ENCODE measurements at places on chromosomes 16 and 17.

- DNase-seq, result no peak
These were observed 168.9 kb downstream of the GRIN2A start for GRCh38 chr16:10013364-10013763.

GRCh38 chr17:64455993-64456885, 7.3 kb downstream of the MILR1 start:
- DNase-seq, result no peak

DNA sequence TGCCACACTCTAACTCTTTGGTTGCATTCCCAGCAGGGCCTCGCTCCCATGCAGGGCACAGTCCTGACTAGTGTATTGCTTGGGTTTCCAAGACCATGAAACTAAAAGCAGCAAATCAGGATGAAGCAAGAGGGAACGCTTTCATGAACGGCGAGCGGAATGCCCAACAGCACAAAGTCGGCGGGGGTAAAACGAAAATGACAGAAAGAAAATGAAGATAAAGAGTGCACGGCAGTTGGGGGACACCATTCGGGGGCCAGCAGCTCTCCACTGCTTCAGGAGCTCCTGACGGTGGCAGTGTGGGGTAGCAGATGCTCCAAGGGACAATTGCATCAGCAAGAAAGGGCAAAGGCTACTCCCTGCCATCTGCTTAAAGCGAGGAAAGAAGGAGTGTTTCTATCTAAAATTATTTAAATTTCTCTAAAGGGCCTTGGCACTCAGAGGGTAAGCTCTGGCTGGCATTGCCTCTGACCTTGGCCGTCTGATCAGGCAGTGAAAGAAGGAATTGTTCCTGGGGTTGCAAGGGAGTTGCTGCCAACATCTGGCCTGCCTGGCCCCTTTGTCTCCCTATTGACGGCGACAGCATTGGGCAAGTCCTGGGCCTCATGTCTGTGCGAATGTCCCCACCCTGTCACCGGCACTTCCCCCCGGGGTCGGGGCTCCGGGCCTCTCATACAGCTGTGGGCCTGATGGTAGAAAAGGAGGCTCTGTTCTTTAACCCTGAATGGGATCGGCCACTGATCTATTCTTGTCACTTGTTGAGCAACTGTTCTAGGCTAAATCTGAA, 138.2 kb downstream of the CMIP start:
- DNase-seq, result no peak

DNA sequence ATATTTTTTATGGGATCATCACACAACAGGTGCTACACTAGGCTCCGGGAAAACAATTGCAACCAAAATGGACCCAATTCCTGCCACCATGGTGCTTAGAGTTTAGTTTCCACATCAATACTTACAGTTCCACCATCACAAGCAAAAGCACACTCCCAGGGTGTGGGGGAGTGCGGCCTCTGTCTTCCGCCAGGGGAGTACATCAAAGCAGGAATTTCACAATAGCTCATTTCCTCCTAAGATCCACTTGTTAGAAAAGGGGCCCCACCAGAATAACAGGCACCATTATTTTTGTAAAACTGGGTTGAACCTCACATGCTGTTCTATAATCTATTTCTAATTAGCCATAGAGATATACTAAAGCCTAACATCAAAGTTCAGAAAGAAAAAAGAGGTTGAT, 44.3 kb upstream of the PSMD7 start:
- DNase-seq, result no peak

DNA sequence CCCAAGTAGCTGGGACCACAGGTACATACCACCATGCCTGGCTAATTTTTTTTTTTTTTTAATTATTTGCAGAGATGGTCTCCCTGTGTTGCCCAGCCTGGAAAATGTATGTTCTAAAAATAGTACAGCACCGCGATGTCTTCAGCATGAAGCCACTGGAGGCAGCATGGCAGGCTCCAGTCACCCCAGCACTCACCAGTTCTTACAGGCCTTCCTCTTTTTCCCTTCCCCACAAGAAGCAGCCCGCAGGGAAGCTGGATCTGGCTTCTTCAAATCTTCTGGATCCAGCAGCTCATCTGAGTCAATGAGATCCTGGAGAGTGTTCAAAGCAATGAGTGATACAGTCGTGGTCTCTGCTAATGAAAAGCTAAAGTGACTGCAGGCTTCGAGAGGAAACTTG, 16.2 kb downstream of the CIAPIN1 start:
- DNase-seq, result no peak

DNA sequence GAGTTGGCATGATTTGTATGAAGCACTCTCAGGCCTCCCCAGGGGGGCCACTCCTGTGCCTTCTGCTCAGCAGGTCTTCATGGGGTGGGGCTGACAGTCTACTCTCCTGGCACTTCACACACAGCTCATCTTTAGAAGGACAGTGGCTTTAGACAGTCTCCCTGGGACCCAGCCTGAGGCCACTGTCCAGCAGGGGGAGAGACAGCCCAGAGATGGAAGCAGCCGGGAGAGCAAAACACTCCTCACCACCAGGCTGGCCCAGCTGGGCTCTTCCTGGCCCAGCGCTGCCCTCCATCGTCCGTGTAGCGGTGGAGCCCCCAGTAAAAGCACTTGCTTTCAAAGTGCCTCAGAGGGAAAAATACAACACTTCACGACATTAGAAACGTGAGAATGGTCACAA, 62.0 kb upstream of the CRHR1 start:
- no peak for DNase-seq

DNA sequence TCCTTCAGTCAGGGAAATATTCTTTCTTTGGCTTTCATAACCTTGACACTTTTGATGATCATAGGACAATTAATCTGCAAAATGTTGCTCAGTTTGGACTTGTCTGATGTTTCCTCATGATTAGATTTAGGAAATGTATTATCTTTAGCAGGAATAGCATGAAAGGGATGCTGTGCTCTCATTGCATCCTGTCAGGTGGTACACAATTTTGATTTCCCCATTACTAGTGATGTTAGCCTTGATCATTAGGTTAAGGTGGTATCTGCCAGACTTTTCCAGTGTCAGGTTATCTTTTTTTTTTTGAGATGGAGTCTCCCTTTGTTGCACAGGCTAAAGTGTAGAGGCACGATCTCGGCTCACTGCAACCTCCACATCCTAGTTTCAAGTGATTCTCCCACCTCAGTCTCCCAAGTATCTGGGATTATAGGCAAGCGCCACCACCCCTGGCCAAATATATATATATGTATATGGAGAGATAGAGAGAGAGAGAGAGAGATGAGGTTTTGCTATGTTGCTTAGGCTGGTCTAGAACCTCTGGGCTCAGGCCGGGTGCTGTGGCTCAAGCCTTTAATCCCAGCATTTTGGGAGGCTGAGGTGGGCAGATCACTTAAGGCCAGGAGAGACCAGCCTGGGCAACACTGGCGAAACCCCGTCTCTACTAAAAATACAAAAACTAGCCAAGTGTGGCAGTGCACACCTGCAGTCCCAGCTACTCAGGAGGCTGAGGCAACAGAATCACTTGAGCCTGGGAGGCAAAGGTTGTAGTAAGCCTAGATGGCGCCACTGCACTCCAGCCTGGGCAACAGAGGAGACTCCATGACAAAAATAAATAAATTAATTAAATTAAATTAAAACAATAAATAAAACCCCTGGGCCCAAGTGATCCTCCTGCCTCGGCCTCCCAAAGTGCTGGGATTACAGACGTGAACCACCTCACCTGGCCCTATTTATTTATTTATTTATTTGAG, 15.8 kb upstream of the CAVIN1 start:
- no peak for DNase-seq

- no peak for DNase-seq
These were observed 31.8 kb upstream of the DYNLL2 start for GRCh38 chr17:58051468-58051867.

DNA sequence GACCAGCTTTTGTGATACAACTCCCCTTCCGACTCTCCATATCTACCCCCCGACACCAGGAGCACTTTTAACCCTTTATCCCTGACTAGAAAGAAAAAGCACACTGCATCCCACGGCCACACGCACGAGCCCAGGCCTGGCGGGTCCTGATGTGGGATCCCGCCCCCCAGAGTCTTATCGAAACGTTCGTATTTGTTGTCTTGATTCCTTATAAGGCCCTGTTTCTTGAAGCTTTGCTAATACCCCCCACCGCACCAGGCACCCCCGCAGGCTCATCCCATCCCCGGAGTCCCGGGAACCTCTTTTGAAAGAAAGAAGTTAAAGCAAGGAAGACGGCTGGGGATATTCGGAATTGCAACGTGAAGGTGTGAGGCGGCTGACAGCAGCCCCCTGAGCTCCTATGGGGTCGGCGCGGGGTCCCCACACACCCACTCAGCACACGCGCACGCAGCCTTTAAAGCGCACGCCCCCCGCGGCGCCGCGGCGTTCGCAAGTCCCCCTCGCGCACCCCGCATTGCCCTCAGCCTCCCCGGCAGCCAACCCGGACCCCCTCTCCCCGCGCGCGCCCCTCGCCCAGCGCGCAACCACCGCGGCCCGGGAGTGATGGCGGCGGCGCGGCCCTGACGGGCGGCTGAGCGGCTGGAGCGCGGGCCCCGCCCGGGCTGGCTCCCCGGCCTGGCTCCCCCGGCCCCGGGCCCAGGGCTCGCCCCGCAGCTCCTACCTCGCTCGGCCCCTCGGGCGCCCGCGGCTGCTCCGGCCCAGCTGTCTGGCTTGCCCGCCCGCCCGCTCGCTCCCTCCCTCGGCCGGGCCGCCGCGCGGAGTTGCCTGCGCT, 448 bp downstream of the STAT5B start:
- DNase-seq, result no peak

DNA sequence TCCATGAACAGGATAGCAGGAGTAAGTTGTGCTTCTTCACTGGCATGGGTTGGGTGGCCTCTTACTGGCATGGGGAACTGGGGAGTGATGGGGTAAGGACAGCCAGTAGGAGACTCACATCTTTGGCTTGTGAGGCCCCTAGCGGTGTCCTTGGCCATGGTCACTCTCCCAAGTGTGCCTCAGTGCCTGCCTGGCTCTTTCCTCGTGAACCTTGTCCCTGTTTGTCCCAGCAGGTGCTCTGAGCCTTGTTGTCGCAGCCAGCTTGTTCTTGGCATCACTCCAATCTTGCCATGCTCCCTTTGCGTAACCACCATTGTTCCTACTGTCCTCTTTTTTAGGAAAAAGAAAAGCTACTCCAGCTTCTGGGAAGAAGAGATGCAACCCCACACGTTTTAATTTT, 53.6 kb upstream of the SDK2 start:
- DNase-seq, result no peak

DNA sequence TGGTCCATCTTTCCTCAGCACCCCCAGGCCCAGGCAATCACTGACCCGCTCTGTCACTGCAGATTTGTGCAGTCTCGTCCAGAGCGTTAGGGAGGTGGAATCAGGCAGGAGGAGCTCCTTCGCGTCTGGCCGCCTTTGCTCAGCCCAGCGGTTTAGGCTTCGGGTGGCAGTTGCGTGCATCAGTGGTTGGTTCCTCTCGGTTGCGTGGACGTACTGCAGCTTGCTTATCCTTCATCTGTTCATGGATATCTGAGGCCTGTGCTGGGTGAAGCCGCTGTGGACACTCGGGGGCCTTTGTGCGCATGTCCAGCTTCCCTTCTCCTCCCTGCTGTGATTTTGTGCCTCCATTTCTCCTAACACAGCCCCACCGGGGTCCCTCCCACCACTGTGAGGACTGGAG, 4.7 kb upstream of the P2RX1 start:
- peak; percentile 2 for DNase-seq

DNA sequence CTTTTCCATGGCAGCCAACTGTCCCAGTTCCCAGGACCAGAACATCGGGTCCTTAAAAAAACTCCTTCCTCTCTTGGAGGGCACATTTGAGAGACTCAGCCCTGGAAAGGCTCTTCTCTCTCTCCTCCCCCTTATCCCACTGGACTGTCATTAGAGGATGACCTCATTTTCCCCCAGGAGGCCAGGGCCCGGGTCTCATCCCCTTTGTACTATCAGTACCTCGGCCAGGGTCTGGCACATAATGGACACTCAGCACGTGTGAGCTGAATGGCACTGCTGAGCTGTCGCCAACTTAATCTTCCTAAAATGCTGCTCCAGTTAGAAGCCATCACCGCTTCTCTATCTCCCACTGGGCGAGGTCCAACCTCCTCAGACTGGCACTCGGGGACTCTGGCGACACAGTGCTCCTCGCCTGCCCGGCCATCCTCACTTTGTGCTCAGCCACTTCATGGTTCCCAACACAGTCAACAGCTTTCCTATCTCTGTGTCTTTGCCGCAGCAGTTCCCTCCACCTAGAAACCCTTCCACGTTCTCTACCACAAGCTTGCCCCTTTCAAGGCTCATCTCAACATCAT, 3.6 kb upstream of the RHBDL3 start:
- no peak for DNase-seq

- DNase-seq, result peak; percentile 15
These were observed 4.9 kb upstream of the RBL2 start for GRCh38 chr16:53429221-53429943.

DNA sequence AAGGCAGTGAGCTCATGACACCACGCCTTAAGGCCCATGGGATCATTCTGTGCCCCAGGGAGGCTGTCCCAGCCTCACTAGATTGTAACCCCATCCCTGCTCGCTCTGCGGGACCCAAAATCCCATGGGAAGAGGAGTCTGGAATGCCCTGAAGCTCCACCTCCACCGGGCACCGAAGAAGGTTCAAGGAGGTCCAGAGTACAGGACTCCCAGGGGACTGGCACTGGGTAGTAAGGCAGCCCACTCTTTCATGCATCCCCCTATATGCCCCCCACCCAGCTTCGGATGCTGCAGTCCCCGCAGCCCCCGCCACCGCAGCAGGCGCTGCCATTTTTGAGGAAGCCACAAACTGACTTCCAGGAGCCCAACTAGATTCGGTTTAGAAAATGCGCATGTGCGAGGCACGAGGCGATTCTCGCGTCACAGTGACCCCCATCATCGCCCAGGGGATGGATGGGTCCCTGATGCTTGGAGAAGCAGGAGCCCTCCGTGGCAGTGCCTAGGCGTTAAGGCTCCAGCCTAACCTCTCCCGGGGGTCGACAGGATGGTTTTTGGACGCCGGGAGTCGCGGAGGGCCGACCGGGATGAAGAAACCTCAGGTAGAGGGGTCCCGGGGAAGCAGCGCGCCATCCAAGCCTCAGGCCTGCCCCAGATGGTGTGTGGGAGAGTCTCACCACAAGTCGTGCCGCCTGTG, 1681.0 kb downstream of the TP53TG3F start:
- no peak for DNase-seq

- DNase-seq, result no peak
These were observed 5.3 kb downstream of the CYGB start for GRCh38 chr17:76532072-76532651.

DNA sequence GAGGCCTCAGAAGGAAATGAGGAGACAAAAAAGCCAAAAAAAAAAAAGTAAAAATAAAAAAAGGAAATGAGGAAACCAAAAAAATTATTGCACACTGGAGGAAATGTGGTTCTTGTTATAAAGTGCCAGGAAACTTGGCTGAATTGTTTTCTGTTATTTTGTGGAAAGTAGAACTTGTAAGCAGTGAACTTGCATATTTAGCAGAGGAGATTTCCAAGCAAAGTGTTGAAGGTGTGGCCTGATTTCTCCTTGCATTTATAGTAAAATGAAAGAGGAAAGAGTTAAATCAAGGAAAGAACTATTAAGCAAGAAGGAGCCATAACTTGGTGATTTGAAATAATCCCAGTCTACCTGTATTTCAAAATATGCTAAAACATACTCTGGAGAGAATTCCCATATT, 34.1 kb upstream of the CPPED1 start:
- no peak for DNase-seq

DNA sequence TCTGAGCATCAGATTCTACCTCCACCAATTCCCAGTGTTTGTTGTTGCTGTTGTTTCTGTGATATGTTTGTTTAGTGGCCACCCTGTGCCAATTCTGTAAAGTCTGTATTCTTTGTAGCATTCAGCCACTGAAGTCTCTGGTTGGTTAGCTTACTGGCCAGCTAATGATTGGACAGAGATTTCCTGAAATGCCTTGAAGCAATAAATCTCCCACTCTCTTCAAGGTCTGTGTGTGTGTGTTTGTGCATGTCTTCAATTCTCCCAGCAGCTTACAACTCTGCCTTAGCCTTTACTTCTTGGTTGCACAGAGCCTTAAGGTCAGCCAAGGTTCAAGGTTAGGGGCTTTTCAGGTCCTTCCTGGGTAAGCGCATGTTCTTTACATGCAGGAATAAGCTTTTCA, 38.2 kb downstream of the PRPSAP2 start:
- no peak for DNase-seq
